ENCODE measurements at places on chromosomes 7 and 10.

GRCh38 chr7:102230593-102230992, 56.1 kb upstream of the SH2B2 start:
- DNase-seq: no peak

- DNase-seq: no peak
These were observed 161.7 kb downstream of the HTR7 start for GRCh38 chr10:90695915-90696676.

DNA sequence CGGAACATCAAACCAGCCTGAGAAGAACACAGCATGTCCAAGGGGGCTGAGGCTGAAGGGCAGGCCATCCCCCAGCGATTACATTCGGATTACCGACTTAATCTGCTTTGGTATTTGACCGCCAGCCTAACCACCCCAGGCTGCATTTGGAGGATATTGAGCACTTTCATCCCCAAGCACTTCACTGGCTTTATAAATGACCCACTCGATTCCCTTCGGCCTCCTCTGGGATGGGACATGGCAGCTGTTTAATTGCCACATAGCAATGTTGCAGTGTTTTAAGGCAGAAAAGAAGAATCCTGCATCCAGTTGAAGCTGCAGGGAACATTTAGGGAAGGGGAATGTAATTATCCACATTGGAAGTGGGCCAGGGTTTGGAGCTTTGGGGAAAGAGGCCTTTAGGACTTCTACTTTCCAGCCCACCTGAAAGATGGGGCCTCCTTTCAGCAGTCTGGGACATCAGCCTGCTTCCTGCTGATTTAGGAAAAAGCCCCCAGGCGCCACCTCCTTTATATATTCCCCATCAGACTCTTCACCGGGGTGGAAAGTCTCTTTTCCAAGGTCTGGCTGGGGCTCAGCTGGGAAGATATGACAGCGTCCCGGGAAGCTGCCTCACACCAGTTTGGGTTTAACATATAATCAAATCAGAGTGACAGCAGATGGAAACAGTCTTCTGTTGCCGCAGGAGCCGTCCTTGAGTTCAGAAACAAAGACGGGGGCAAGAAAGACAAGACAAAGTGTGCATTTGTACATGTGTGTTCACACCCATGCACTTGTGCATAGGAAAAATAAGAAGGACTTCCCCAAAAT, 9.2 kb downstream of the DPCD start:
- DNase-seq: no peak

DNA sequence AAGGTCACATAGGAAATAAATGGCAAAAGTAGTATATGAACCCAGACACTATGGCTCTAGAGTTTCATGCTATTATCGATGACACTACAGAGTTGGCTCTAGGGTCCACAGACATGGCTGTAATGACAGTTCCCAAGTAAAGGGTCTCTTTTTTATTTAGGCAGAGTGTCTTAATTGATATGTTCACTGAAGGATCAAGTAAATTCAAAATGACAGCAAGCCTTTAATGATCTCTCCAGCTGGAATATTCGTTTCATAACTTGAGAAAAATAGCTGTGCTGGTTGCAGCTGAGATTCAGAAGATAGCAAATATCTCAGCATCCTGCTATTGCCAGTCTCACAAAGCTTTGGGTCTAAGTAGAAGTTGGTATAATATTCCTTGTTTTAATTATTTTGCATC, 333.6 kb upstream of the MAGI2 start:
- DNase-seq: no peak

DNA sequence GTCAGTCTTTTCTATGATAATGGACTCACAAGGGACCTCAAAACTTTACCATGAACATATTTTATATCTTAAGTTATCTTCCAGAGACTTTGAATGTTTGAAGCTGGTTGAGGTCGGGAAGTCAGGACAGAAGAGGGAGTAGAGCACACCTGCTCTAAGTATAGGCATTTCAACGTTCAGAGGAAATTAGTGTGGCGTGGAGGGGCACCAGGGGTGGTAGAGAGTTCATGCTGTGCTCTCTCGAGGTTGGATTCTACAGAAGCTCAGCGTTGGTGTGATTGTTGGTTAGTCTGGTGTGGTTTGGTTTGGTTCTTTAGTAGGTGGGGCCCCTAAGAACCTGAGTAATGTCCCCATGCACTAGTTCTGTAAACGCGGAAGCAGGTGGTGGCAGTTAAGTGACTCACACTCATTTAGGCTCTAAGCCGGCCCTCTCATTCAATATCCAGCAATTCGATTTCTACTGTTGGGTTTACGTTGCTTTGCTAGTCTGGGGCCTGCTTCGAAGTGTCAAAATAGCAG, 19.8 kb downstream of the CNTNAP2 start:
- no peak for DNase-seq

GRCh38 chr7:81484261-81484660, 285.6 kb downstream of the HGF start:
- no peak for DNase-seq

DNA sequence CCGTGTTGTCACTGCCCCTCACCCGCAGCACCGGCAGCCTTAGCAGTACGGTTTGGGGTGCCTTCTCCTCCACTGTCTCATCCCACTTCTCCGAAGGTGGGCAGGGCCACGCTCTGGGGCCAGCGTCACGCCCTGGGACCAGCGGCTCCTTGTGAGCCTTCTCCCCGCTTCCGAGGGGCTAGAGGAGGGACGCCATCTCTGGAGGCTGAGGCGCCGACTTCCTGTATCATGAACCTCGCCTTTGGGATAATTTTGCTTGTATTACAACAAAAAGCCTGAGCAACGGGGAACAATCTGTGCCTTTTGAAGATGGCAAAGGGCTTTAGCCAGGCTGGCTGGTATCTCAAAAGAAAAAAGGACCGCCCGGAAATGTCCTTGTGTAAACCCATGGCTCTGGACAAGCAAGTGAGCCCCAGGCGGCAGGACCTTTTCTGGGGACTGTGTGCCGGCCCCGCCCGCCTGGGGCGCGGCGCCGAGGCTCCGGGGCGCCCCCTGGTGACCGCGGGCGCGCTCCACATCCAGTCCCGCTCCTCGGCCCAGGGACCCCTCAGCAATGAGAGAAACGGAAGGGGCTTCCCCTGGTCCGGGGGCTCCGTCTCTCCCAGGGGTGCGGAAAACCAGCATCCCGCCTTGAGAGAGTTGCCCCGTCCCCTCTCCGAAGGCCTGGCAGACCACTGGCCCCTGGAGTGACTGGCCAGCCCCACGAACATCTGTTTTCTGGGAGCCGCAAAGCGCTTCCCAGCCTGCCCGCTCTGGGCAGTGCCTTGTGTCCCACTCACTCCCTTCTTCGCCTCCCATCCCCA, 3.8 kb downstream of the DEPP1 start:
- DNase-seq: no peak

- peak; percentile 67 for DNase-seq
These were observed 10.3 kb downstream of the SFXN3 start for GRCh38 chr10:101041252-101041761.

DNA sequence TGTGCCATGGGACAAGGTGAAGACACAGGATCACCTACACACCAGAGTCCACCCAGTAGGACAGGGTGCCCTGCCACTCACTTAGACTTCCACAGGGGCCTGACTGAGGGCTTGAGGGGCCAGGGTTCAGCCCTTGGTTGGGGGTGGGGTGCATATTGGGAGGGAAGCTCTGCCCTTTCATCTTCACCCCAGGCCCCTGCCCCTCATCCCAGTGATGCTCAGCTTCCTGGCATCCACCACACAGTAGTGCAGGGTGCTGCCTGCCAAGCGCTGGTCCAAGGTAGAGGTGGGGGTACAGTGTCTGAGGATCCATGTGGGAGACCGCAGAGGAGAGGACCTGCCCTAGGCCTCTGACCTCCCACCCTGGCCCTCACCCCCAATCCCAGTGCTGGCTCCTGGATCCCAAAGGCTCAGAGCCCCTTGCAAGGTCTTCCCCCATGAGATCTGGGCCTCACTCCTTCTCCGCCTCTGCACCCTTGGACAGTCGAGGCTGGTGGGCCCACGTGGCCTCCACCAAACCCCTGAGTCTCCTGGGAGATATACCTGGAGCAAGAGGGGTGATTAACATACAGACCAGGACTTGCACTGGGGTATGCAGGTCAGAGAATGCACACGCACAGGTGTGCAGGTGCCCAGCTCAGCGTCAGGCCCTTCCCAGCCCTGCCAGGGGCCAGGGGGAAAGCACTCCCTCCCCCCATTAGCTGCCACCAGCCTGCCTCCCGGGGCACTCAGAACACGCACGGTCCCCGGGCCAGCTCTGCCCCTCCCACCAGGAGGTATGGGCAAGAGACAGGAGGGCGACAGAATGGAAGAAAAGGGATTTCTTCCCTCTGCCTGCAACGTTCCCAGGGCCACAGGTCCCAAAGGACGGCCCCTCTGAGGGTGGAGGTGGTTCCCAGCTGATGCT, 8.6 kb upstream of the IRF5 start:
- no peak for DNase-seq

DNA sequence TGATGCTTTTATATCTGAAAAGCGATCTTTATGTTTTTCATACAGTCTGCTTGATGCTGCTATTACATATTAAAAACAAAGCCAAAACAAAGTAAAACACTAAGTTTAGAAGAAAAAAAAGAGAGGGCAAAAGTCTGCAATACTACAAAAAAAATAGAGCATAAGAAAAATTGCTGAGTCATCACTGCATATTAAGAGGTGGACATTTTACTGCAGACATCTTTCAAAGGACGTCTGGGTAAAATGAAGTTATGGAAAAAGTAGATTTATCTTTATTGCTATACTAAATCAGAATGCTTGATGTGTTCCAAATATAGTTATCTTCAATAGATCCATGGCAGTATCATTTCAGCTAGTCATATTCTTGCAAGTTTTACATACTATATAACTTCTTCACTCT, 172.0 kb downstream of the MAGI2 start:
- DNase-seq: no peak

DNA sequence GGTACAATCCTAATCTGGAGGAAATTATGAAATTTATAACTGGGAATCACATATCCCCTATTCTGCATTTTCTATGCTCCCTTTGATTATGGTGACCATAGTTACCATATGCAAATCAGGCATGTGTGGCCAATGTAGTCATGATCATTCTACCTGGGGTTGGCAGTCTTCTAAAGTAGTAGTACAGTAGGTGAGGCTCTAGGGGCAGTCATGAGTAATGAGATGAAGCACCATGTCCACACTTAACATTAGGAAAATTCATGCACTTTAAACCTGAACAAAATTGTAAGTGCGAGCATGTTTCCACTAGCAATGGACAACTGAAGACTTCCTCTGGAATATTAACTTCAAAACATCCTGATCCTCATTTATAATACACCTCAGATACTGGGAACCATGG, 545.9 kb downstream of the SUGCT start:
- DNase-seq: no peak

DNA sequence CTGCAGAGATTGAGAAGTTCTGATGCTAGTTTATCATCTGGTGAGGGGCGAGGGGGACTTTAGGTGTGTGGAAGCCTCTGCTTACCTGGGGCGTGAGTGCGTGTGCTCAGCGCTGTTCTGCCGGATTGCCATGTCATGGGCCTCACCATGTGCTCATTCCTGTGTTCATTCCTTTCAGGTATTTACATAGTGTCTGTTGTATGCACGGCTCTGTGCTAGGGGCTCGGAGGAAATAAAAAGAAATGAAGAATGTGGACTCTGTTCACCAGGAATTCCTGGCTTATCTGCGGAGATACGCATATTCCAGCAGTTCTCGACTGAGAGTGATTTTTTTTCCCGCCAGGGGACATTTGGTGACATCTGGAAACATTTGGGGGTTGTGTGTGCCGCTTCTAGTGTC, 152.0 kb downstream of the CAMK1D start:
- no peak for DNase-seq

GRCh38 chr10:115033898-115034297, 59.3 kb upstream of the ATRNL1 start:
- DNase-seq: no peak

- DNase-seq: no peak
These were observed 44.1 kb upstream of the ADRB1 start for GRCh38 chr10:113999531-113999930.

GRCh38 chr10:26543567-26544306, 105.6 kb downstream of the APBB1IP start:
- no peak for DNase-seq

GRCh38 chr7:36129048-36129534, 24.0 kb upstream of the EEPD1 start:
- DNase-seq: no peak

DNA sequence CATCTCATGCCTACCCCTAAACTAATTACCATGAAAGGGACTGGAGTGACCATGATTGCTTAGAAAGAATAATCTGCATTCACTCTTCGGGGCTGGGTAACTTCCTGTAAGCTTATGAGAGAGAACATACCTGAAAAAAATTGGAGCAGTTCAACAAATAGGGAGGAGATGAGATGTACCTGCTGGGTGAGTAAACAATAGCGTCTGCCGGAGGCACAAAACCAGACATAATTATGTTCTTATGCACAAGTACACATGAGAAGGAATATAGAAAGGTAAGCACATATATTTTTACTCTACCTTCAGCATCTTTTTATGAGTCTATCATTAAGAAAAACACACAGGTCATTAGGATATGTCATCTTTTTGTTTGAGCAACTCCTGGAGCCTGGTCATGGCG, 224.6 kb upstream of the FERD3L start:
- DNase-seq: no peak

DNA sequence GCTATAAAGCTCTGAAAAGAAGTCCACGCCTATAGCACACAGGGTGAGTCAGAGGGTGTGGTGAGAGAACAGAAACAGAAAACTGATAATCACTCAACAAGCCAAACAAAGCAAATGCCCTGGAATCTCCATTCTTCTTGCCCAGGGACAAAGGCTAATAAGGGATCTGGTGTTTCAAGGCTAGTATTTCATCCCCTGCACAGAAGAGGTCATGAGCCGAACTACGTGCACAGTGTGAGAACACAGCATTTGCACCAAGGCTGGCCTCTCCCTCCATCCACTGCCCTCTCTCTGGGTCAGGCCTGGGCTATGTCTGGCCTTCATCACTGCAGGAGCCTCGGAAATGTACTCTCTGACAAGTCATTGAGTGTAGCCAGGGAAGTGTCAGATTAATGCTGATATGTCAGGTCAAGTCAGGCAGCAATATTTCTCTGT, 42.7 kb downstream of the PRR15 start:
- no peak for DNase-seq

GRCh38 chr7:47556511-47557180, 25.3 kb downstream of the TNS3 start:
- no peak for DNase-seq

DNA sequence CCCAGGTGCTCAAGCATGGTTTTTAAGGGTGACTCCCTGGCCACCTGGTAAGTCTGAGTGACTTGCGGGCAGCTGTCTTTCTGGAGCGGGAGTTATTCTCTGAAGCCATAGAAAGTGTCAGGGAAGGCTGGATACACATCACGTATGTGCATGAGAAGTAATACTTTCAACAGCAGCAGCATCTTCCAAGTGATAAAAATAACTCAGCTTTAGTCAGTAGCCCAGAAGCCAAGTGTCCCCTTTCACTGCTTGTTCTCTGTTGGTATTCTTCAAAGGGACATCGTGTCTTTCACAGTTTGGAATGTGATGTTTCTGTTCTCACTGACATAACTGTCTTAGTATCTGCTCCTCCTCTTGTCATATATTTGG, 97.6 kb downstream of the KIAA1217 start:
- no peak for DNase-seq

DNA sequence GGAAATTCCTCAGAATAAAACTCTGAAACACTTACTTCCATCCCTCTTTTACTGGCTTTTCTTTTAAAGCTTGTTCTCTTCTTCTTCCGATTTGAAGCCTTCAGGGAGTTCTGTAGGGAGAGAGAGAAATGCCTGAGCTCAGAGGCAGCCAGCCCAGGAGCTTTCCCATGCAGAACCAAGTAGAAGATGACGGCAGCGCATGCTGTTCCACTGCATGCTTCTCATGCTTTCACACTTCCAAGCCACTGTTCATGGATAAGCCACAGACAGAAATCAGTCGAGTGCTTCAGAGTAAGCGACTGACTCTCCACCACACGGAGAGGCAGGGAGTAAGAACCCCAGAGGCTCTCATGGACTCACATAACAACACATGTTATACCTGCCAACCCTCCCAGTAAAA, 237.3 kb downstream of the DGKI start:
- no peak for DNase-seq
